ENCODE measurements at places on chromosomes 16 and 17.

DNA sequence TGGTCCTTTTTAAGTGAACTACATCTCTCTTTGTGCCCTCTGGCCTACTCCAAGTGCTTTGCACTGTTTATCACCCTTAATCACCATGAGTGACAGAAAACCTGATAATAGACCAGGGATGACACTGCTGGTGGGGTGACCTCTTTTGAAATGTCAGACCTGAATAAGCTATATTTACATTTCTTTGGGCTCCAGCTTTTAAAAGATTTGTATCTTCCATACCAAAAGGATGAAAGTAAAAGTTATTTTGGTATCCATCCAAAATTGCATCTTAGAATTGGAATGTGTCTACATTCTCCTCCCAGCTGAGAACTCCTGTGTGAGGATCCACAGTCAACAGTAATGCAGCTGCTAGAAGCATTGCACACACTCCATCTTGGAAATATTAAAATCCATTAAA is 370.0 kb downstream of the CDH11 start:
- DNase-seq: peak; percentile 83

GRCh38 chr17:82205720-82206508 is 6.7 kb downstream of the CCDC57 start:
- DNase-seq: peak; percentile 86

- peak; percentile 37 for DNase-seq
These were observed 610 bp downstream of the C16orf74 start for GRCh38 chr16:85750146-85750826.

GRCh38 chr16:1785846-1786170 is 3.0 kb downstream of the NUBP2 start:
- DNase-seq: no peak

GRCh38 chr16:28923652-28924398 is 1.2 kb downstream of the RABEP2 start:
- no peak for DNase-seq

DNA sequence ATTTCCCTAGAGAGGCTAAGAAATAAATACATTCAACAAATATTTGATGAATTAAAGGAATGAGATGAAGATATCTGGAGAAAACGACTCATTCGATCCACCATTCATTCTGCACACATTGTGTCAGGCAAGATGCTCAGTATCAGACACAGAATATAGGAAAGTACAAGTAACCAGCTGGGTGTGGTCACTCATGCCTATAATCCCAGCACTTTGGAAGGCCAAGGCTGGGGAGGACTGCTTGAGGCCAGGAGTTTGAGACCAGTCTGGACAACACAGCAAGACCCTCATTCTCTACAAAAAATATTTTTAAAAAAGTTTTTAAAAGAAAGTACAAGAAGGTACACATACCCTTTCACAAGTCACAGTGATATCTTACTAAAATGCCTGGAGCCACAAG is 42.3 kb downstream of the CRLF3 start:
- no peak for DNase-seq

- DNase-seq: no peak
These were observed 66.7 kb downstream of the RPH3AL start for GRCh38 chr17:285751-286422.

GRCh38 chr16:11602321-11602720 is 15.6 kb upstream of the LITAF start:
- DNase-seq: no peak

GRCh38 chr16:69371564-69371963 is 14.2 kb downstream of the TERF2 start:
- no peak for DNase-seq
